Activated CD4-positive, alpha-beta T cell treated with anti-CD3 and anti-CD28 coated beads, Interleukin-2, amount 50 U/mL, for 1 hour (primary cell): ENCODE measurements at places on chromosomes 6 and 20.

- DNase-seq: no peak
These were observed 3.4 kb downstream of the MYT1 start for GRCh38 chr20:64167676-64168075.

GRCh38 chr6:149319422-149319821 lies 1.9 kb downstream of the TAB2 start:
- no peak for DNase-seq

DNA sequence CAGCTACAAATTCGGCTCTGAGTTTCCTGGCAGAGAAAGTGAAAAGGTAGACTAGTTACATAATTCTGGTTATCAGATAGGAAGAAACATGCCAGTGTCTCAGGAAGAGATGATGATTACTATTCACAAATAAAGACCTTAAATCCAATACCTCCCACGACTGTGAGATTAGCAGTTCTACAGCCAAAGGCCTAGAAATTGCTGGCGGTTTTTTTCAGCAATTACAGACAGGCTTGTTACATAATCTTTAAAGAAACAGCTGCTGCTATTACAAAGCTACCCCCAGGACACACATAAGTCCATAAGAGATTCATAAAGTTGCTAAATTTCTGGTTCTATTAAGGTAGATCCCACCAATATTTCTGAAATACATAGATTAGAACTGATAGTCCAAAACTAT lies 40.2 kb downstream of the PIGU start:
- no peak for DNase-seq

GRCh38 chr6:5314191-5314865 lies 53.0 kb downstream of the FARS2 start:
- DNase-seq: no peak

DNA sequence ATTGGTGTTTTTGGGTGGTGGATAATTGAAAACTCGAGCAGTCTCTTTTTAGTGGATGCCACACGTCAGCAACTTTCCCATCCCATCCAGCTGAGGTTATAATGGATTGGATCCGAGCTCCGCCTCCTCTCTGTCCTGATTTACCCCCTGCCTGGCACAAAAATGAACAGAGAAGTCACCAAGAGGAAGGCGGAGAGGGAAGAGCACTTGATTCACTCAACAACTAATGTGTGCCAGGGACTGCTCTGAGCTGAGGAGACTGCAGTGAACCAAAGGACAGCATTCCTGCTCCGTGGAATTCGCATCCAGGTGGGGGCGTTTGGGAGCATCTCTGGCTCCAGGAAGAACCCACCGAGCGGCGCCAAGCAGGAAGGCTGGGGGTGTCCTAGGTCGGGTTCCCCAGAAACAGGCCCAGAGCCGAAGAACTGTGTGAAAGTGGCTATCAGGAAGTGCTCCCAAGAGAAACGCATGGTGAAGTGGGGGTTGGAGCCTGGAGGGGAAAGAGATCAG lies 95.8 kb upstream of the NAA20 start:
- DNase-seq: no peak

- DNase-seq: no peak
These were observed 10.0 kb downstream of the CITED2 start for GRCh38 chr6:139364302-139364981.

DNA sequence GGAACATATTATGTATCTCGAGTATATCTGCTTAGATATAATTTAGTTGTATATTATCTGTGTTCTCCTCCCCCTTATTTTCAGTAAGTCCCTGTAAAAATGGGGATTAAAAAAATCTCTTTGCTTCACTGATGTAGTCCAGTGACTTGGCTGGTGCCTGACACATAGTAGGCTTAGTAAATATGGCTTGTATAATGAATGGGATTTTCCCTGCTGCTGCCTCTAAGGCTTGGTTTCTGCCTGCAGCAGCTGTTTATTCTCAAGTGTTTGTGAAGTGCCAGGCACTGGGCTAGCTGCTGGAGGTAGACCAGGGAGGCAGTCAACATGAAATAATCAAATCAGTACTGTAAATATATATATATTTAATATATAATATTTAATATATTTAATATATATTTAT lies 1.6 kb upstream of the ZFP64 start:
- DNase-seq: no peak

GRCh38 chr6:136365776-136366354 lies 76.2 kb upstream of the BCLAF1 start:
- DNase-seq: no peak

DNA sequence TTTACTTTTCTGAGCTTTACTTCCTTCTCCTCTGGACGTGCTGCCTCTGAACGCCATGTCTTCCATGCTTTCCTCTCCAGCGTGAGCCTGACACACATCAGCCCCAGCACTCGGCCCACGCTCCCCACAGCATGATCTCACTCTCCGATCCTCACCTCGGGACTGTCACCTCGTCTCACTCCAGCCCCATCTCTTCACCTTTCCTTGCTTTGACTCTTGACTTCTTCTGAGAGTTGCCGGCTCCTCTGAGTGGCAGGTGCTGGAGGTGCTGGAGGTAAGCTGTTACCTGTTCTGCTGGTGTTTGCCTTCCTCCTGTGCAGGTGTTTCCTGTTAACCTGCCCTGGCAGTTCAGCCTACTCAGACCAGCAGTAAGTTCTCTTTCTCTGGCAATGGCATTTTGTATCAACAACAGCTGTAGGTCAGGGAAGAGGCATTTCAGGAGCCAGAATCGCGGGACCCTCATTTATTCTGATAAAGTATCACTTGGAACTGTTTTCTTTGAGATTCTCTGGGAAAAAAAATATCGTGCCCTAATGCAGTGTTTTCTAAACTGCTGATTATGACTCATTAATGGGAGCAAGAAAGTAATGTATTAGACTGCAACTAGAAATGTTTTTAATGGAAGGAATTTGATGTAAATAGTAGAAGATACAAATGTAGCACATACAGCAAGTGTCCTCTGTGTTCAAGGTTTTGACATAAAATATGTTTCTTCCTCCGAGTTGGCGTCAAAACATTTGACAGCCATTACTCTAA lies 106.5 kb downstream of the ARID1B start:
- no peak for DNase-seq

DNA sequence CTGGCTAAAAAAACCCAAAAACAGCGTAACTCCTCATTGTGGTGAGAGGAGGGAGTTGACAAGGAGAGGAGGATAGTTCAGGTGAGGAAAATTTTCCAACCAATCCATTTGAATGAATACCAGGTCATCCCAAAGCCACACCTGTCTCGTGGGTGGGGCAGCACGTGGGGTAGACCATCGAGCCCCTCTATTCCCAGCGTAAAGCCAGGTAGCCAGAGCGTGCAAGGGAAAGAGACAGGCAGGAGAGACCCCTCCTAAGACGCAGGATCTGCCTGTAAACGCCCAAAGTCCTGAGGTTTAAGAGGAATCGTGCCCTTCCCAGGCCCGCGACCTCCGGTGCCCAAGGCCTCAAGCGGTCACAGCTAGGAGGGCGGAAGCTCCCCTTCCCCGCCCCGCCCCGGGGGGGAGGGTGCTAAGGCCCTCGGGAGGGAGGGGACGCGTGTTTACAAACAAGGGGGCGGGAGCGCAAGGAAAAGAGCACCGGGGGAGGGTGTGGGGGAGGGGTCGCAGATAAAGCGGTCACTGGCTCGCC lies 712 bp downstream of the RXRB start:
- no peak for DNase-seq

- DNase-seq: no peak
These were observed 98.8 kb upstream of the CITED2 start for GRCh38 chr6:139473231-139473701.

- no peak for DNase-seq
These were observed 37.9 kb upstream of the IRAK1BP1 start for GRCh38 chr6:78829407-78829806.

DNA sequence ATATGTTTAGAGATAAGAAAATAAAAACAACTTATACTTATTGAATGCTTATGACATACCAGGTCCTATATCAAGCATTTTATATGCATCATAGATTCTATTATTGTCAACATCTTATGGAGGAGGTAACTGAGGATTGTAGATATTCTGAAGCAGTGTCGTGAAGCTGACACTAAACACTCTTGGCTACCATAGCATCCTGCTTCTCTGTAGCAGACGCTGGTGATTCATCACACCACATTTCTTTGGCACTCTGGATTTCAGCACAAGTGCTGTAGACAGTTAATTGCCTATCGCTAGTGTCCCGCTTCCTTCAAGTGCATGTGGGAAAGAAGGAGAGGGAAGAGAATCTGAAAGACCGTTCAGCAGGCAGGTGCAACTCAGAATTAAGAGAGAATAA lies 317.1 kb downstream of the PLCB1 start:
- DNase-seq: no peak

GRCh38 chr6:159934181-159934580 lies 34.7 kb upstream of the IGF2R start:
- no peak for DNase-seq

DNA sequence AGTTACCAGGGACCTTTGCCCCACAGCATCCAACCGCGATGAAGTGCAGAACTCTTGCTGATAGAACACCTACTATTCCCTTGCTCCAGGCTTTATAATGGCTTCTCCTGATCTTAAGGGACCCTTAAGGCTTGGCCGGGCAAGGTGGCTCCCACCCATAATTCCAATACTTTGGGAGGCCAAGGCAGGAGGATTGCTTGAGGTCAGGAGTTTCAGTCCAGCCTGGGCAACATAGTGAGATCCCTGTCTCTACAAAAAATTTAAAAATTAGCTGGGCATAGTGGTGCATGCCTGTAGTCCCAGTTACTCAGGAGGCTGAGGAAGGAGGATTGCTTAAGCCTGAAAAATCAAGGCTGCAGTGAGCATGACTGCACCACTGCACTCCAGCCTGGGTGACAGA lies 68.8 kb downstream of the GCNT2 start:
- no peak for DNase-seq

GRCh38 chr20:48311956-48312355 lies 515.8 kb downstream of the PREX1 start:
- no peak for DNase-seq

DNA sequence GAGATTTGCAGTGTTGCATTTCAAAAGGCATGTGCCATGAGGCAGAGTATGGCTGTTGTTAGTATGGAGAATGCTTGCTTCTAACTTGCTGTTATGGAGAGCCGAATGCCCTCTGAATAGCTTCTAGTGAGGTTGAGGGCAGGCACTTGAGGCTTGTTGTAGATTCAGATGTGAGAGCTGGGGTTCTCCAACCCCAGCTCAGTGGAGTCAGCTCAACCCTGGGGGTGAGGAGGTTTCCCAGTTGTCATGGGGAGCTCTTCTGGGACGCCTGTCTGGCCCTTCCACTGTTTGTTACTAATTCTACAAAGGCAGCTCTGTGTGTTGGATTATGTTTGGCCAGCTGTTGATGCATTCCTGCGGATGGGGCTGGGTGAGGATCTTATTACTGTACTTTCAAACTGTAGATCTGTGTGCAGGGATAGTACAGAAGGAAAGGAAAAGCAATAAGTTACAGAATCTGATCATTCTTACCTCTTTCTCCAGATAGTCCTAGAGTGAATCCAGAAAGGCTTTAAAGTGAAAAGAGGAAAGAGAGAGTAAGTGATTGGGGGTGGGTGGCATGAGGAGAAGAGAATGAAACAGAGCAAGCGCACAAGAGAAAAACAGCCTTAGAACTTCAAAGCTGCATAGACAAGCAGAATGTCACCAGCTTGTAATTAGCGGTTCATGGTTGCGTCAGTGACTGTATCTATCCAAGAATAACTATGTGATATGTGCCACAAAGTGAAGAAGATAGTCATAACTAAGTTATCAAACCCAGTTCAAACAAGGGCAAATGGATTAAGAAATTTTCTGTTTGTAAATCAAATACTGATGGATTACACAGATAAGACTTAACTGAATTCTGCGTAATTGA lies 148.7 kb downstream of the PRL start:
- no peak for DNase-seq

DNA sequence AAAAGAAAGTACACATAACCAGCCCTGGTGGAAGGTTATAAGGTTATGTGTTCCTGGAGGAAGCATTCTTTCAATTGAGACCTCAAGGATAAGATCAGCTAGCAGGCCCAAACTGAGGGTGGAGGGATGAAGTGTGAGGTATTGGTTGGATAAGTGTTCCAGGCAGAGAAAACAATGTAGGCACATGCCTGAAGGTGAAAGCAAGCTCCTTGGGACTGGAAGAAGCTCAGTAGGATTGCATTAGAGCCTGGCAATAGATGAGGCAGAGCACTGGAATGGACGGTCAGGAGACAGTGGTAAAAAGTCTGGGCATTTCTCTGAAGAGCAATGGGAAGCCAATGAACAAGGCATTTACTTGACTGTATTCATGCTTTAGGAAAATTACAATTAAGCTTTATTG lies 89.9 kb upstream of the SHLD1 start:
- DNase-seq: no peak

DNA sequence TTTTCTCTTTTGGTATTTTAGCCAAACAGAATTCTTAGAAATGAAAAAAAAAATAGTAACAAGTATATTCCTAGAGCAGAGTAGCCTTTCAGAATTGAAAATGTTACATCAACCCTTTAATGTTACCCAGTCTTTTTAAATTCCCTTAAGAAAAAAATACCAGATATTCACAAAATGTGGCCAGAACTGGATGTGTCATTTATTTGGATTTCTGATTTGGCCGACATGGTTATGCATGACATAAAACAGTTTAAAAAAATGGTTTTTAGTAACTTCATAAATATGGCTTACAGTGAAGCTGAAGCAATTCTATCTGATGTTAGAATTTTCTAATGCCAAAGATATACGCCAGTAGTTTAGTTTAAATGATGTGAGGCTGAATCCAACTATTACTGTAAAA lies 112.0 kb downstream of the ATXN1 start:
- no peak for DNase-seq

DNA sequence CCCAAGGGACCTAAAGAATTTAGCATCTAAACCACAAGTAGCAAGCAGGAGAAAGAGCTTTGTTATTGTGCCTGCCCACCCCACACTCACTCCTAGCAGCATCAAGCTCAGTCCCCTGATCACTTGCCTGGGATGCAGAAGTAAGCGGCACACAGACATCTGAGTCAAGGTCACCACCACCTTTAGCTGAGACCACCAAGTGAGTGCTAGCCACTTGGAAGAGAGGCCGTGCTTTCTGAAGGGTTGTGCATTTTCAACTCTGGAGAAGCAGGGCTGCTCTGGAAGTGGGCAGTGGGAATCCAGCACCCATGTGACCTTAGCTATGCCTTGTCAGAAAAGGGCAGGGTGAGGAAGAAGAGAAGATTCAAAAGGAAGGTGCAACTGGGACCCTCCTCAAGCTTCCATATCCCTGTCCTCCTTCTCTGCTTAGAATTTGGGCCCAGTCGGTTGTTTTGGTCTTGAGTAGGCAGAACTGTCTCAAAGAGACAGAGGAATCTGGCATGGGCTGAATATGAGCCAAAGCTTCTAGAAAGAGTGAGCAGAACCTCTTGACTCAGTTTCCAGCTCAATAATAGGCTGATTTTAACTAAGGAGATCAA lies 6.2 kb downstream of the NR2E1 start:
- no peak for DNase-seq
